ENCODE measurements at places on chromosomes 3 and 15.

- DNase-seq: no peak
Measured at GRCh38 chr3:9316881-9317361, 45.9 kb upstream of the THUMPD3 start.

- no peak for DNase-seq
Measured at GRCh38 chr15:64985366-64986033, 4.2 kb downstream of the SPG21 start.

GRCh38 chr3:74606996-74607395 lies 7.5 kb downstream of the CNTN3 start:
- DNase-seq: no peak

- no peak for DNase-seq
Measured at GRCh38 chr15:82146990-82147461, 101.2 kb upstream of the MEX3B start.

DNA sequence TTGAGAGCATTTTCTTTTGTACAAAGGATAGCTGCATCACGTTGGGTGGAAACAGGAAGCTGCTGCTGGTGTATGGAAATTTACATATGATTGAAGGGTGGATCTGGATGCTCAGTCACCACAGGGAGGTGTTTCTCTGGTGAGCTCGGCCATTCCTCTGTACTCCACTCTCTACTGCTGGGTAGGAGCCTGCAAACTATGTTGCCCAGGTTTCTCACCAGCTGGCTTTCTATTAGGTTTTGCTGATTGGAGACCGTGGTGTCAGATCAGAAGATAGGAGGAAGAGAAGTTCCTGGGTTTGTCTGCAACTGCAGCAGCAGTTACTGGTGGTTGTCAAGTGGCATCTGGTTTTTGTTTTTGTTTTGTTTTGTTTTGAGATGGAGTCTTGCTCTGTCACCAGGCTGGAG lies 61.7 kb downstream of the TAMM41 start:
- DNase-seq: no peak

DNA sequence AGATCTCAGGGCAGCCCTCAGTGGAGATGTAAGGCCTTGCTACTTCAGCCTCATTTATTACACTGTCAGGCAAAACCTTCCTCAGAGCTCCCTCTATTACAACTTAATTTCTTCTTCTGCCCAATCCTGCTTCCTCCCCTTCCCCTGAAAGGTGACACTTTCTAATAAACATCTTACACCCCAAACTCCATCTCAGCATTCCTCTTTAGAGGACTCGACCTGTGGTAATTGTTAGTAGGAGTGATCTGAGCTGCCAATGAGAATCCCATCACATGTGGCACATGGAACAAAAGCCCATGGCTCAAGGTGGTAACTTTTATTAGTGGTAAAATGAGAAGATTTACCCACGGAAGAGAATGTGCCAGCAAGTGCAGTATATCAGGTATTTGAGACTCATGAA lies 29.8 kb downstream of the DTWD1 start:
- no peak for DNase-seq

DNA sequence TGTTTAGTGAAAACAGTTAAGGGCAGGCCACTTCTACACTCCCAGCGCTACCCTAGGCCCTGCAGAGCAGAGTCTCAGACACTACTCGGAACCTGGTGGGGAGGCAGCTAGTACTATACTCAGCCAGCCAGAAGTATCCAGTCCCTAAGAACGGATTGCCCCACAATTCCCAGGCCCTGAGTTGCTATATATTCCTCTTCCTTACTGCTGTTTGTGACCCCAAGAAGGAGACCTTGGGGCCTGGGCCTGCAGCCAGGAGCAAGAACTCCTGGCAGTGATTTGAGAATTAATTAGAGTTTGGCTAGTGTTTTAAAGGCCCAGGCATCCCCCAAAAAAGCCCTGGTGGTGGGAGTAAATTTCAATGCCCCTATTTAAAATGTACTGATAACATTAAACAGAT lies 87.7 kb downstream of the RBPMS2 start:
- DNase-seq: no peak

- no peak for DNase-seq
Measured at GRCh38 chr15:42239528-42240182, 31.6 kb upstream of the VPS39 start.
